Endodermal cell (in vitro differentiated cells): ENCODE measurements at places on chromosomes 3 and 15. TPM values are rescaled to one million over a fixed set of nuclear protein-coding genes. Genes with fewer than 3 reads are reported as not detected.

- H3K27ac ChIP-seq = no peak within 1 kb of the TSS
- no peaks in the 10 kb centered on the region for H3K4me1 ChIP-seq
- peak within 1 kb of the TSS; percentile 66 for H3K4me3 ChIP-seq
- peak; percentile 76 for DNase-seq
These were observed at the start of gene LHFPL4 for GRCh38 chr3:9553021-9553947. LHFPL4 (minus strand) TSS chr3:9553822; CDS start chr3:9552679, 1,143 bp downstream.

DNA sequence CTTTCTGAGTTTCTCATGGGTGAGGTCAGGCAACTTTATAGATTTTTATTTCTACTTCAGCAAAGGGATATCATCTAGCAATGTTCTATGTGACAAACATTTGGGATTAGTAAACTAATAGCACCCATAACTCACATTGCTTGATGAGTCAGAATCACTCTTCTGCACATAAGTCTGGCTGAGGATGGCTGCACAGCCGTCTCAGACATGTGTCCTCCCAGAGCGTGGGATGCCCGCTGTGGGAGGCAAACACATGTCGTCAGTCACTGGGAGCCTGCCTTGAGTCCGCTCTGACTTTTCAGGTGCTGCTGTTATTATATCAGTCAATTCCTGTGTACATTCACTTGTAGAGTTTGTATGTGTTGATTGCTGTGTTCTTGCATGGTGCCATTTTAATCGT lies 230.7 kb upstream of the TRIM42 start:
- H3K4me3 ChIP-seq = no peak overlapping the region
- H3K27ac ChIP-seq = no peak overlapping the region
- H3K36me3 ChIP-seq = no peaks in the 10 kb centered on the region
- H3K27me3 ChIP-seq = no peaks in the 10 kb centered on the region
- no peak for DNase-seq

GRCh38 chr3:17179381-17180205 lies 294.8 kb downstream of the PLCL2 start:
- no peaks in the 10 kb centered on the region for H3K27me3 ChIP-seq
- no peaks in the 10 kb centered on the region for H3K4me1 ChIP-seq
- H3K27ac ChIP-seq = no peak overlapping the region
- H3K4me3 ChIP-seq = no peak overlapping the region
- no peak for DNase-seq

DNA sequence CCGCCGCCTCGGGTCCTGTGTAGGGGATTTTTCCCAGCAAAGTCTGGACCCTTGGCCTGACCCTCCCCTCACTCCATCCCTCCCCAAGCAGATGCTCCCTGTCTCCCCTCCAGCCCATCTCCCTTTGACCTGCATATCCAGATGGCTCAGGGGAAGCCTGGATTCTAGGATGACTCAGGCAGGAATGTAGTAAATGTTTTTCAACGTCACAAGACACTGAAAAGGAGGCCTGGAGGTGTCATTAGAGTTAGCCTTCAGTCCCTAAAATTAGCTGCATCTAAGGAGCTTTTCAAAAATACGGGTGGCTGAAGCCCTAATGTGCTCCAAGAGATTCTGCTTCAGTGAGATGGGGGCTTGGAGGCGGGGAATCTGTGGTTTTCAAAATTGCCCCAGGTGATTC lies 7.2 kb downstream of the ACAN start:
- no peak overlapping the region for H3K4me3 ChIP-seq
- no peak overlapping the region for H3K27ac ChIP-seq
- no peak for DNase-seq
- no peaks in the 10 kb centered on the region for H3K4me1 ChIP-seq
- H3K36me3 ChIP-seq = no peaks in the 10 kb centered on the region

The NME9 gene
- total RNA-seq = 1.3 to 2.3 TPM (median 2.0 TPM) in 3 replicates
